ENCODE measurements at places on chromosomes 12 and 14. TPM values are rescaled to one million over a fixed set of nuclear protein-coding genes. Genes with fewer than 3 reads are reported as not detected.

ATN1 gene
- 20.0 TPM for total RNA-seq

PDE6H gene
- not detected for total RNA-seq

FZD10 gene
- not detected for total RNA-seq

DHH gene
- total RNA-seq = 0.06 TPM

LTBP2 gene
- total RNA-seq = 211 TPM

CEBPE gene
- 0.11 TPM for total RNA-seq

CCDC197 gene
- total RNA-seq = not detected

SIX4 gene
- 29.2 TPM for total RNA-seq

A2M gene
- total RNA-seq = 0.06 TPM

ZFYVE26 gene
- 13.0 TPM for total RNA-seq

BEGAIN gene
- not detected for total RNA-seq

DTX1 gene
- total RNA-seq = 0.11 TPM

PTPRB gene
- 0.40 TPM for total RNA-seq

BDKRB2 gene
- not detected for total RNA-seq

CRACR2A gene
- 6.7 TPM for total RNA-seq

GLIPR1 gene
- 60.3 TPM for total RNA-seq

HOXC5 gene
- total RNA-seq = 1.8 TPM

CMKLR1 gene
- total RNA-seq = 15.4 TPM

SSPN gene
- total RNA-seq = 9.0 TPM

TTC9 gene
- 5.6 TPM for total RNA-seq

CREBL2 gene
- total RNA-seq = 27.3 TPM

ACVRL1 gene
- total RNA-seq = 2.6 TPM

PAX9 gene
- 0.38 TPM for total RNA-seq

GARIN6 gene
- not detected for total RNA-seq

ITGB7 gene
- not detected for total RNA-seq

SLC25A21 gene
- total RNA-seq = 0.19 TPM

AKAP3 gene
- total RNA-seq = 0.52 TPM

AKAP5 gene
- 0.13 TPM for total RNA-seq

SERPINA12 gene
- total RNA-seq = not detected

SDR9C7 gene
- total RNA-seq = not detected

SLC38A2 gene
- total RNA-seq = 427 TPM

ABCC9 gene
- total RNA-seq = 0.26 TPM

PPP4R4 gene
- 0.19 TPM for total RNA-seq

CDCA3 gene
- 120 TPM for total RNA-seq

TSPAN19 gene
- 0.06 TPM for total RNA-seq

DDX51 gene
- total RNA-seq = 7.5 TPM

CPSF2 gene
- 70.6 TPM for total RNA-seq

SLC7A7 gene
- 4.2 TPM for total RNA-seq

LMNTD1 gene
- total RNA-seq = not detected

OR6C4 gene
- not detected for total RNA-seq

KLRK1 gene
- total RNA-seq = 0.40 TPM

ADAM21 gene
- 1.3 TPM for total RNA-seq

PTPRR gene
- 0.19 TPM for total RNA-seq

RNU4-1 gene
- total RNA-seq = under 0.01 TPM

DLGAP5 gene
- total RNA-seq = 91.2 TPM

HOXC12 gene
- total RNA-seq = 0.38 TPM

CMA1 gene
- not detected for total RNA-seq

All from LHCN-M2 (cell line).